ENCODE measurements at places on chromosomes 3 and 15. TPM values are rescaled to one million over a fixed set of nuclear protein-coding genes. Genes with fewer than 3 reads are reported as not detected.

Gene DAZL
- not detected for total RNA-seq

Gene SH2D7
- total RNA-seq = not detected

Gene TAGLN3
- total RNA-seq = not detected

Gene NUSAP1
- 152 TPM for total RNA-seq

Gene FOXB1
- total RNA-seq = not detected

Gene SUSD5
- total RNA-seq = not detected

Gene MED12L
- not detected for total RNA-seq

Gene CEP152
- total RNA-seq = 26.0 TPM

Gene DAPK2
- total RNA-seq = 3.3 TPM

Gene C2CD4A
- total RNA-seq = not detected

Gene NR2F2
- 49.7 TPM for total RNA-seq

Gene ARGFX
- not detected for total RNA-seq

Gene CCDC39
- not detected for total RNA-seq

Gene ALDH1A2
- 398 TPM for total RNA-seq

Measured in K562 (cell line).